Right renal pelvis (tissue), 4 donors: ENCODE measurements at places on chromosomes 16 and 17. TPM values are rescaled to one million over a fixed set of nuclear protein-coding genes. Genes with fewer than 3 reads are reported as not detected.

Gene CMTM1
- 5.7 TPM for polyA plus RNA-seq

GRCh38 chr17:73551759-73552158 is 92.5 kb downstream of the SDK2 start:
- no peak for DNase-seq

- DNase-seq, result no peak
These were observed 1.4 kb upstream of the MAP1LC3B start for GRCh38 chr16:87390641-87391323.

DNA sequence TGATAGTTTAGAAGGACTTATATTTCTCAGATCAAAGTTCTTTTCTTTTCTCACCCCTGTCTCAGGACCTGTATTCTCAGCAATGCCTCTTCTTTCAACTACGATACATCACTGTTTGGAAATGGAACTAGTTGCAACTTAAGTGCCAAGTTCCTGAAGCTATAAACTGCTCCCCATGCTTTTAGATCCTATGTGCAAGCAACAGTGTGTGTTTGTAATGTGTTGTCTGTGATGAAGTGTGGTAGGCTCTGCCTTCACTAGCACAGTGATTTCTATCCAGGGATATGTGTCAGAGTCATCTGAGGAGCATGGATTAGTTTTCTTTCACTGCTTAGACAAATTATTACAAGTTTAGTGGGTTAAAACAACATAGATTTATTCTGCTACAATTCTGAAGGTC is 18.4 kb downstream of the ZP2 start:
- no peak for DNase-seq

DNA sequence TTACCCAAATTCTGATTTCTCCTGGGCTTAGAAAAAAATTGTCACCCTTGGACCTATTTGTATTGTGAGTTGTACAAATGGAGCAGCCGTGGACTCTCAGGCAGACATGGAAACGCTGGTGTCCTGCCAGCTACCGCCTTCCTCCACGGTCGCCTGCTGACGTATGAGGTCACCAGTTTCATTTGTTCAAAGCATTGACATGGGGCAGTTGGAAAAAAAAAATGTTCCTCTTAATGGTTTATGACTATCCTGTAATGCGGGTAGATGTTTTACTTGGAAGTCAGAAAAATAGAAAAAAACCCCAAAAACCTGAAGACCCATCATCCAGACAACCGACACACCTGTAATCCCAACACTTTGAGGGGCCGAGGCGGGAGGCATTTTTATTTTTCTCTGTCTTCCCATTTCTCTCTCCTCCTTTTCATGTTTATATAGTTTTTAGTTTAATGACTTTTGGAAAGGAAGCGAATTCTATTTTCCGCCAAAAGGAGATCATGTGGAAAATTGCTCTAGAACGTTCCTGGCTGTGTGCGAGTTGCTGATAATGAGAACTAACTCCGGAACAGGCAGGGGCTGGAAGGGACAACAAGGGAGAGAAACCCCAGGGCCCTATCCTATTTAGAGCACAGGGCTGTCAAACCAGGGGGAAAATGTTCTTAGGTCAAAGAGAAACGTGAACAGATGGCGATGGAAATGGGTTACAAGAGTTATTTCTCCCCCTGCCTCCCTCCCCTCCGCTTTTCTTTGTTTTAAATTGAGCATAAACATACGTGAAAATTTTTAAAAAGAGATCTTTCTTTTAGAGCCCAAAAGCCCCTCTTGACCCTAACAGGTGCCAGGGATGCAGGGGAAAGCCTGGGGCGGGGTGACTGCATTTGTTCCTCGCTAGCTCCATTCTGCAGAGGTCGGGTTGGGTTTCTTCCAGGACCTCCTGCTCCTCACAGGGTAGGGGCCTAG is 13.7 kb downstream of the DNAH17 start:
- DNase-seq, result no peak

Gene CA5A
- polyA plus RNA-seq, result 0.27 TPM

DNA sequence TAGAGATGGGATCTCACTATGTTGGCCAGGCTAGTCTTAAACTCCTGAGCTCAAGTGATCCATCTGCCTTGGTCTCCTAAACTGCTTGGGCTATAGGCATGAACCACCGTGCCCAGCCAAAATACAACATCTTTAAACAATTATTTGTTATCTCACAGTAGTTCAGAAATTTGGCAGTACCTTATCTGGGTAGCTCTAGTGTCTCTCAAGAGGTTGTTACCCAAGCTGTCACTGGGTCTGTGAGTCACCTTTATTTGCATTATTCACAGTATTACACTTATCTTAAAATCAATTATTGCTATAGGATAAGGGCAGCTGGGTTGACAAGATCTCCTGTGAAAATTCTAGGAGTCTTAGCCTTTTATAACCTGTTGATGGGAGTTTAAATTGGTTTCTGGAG is 64.0 kb upstream of the GAS7 start:
- no peak for DNase-seq
